ENCODE measurements at places on chromosomes 5 and 9.

DNA sequence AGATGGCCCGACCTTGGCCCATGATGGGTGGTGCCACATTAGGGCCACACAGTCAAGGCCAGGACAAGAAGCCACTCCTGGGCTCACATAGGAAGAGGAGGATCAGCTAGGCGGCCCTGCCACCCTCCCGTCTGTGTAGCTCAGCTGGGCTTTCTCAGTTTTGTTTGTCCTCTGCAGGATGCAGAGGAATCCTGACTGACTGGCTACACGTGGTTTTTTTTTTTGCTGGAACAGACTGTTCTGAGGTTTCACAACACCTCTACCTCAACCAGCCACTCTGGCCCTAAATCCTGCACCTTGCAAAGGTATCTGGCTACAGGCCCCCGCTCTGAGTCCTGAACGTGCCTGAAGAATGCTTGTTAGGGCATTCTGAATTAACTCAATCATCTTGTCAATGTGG lies 88.3 kb upstream of the MSX2 start:
- DNase-seq: no peak

DNA sequence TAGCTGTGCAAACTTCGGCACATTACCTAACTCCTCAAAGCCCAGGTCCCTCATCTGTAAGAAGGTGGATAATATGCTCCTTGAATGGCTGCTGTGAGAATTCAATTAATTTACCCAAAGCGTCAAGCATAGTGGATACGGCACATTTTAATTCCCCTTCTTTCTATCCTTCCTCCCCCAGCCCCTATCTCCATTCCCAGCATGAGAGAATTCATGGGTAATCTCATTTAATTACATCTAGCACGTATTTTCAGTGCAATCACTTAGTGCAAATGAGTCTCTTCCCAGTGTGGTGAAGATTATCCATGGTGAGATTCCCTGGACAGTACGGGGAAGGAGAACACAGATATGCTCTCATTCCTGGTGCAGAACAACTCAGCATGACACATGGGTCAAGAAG lies 145.6 kb downstream of the TRPM3 start:
- DNase-seq: no peak

DNA sequence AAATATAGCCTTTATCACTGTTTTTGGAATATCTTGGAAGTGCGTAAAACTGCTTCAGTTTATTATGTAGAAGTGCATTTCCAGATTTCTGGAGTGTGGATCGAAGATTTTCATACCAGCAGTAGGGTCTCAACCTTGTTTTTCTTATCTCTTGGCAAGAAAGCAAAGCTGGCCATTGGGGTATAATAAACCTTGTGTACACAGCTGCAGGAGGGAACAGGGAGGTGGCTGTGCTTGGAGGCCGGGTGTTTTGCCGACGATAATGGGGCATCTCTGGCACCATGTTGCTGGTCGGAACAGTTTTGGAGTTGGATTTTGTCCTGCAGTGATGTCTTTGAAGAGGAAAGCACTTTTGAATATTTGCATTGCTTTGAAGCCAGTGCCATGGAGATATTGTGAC lies 308.8 kb upstream of the DMRT1 start:
- DNase-seq: no peak

- DNase-seq: no peak
These were observed 82.3 kb downstream of the SLC38A9 start for GRCh38 chr5:55629815-55630214.

GRCh38 chr5:141680751-141681201 lies 1.3 kb downstream of the ARAP3 start:
- no peak for DNase-seq

- no peak for DNase-seq
These were observed 39.1 kb downstream of the SH3RF2 start for GRCh38 chr5:145975361-145976066.

DNA sequence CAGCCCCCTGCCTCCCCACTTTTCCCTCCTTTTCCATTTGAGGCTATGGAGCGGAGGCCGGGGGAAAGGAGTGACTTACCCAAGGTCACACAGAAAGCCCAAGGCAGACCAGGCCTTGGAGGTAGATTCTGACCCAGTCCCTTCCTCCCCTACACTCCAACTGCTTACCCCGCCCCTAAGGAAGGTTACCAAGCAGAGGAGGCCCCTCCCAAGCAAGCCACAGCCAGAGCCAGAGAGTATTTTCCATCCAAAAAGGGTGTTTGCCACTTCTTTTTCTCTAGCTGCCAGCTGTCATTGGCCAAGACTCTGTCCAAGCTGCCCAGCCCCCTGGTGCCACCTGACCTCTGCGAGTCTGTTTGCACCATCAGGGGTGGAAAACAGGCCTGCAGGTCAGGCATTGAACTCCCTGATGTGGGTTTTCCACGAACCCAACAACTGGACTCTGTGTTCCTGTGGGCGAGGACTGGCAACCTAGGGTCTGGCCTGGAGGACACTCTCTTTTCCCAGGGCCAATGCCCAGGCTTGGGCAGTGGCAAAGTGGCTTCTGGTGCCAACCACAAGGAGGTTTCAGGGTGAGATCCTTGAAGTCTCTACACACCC lies 6.3 kb upstream of the ASS1 start:
- DNase-seq: no peak

DNA sequence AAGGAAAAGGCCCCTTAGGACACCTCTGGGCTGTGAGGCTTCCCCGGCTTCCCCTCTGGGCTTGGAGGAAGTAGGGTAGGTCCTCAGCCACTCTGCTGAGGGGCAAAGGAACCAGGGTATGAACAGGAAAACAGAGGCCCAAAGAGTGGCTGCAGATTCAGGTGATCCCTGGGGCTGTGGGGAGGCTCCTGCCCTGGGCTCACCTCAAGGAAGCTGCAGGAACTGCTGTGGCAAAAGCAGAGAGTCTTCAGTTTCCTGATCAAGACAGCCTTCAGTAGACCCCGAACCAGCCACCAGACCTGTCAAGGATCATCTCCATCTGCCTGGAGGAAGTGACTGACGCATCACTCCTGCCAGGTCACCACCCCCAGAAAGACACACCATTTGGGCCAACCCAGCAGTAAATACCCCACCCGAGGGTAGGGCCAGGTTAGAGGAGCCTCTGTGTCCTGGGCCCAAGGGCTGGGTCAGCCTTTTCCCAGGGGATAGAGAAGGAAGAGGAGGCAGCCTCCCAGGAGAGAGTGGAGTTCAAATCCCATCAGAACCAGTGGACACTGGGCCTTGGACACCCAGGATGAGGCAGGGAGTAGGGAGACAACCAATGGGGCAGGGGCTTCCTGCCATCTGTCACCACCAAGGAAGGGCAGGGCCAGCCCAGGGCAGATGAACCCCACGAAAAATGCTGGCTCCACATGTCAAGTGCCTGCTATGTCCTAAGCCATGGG lies 5.8 kb upstream of the ST6GALNAC6 start:
- DNase-seq: no peak

DNA sequence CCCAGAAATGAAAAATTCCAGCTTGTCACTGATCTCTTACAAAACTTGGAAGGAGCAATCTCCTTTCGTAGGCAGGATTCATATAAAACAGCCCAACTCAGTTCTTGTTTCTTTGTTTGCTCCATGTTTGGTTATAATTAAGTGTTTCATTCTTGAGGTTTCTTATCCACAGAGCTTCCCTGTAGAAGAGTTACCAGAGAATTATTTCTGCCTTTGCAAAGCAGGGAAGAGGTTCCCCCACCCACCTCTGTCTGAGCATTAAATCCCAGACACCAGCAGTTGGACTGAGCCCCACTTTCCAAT lies 34.1 kb upstream of the RAI14 start:
- DNase-seq: no peak

DNA sequence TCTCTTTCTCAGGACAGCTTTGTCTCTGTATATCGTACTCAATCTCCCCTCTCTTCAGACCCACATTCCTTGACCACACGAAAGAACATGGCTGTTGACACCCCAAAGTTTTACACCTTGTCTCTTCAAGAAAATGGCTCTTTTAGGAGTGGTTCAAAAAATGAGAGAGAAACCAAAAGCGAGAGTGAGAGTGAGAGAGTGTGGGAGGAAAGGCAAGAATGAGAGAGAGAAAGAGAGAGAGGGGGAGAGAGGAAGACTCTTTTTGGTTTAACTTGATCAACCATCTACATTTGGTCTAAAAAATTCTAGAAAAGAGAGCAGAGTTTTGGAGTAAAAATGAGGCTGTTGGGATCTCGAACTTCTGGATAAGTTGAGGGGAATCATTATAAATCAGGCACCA lies 581.8 kb upstream of the WWC1 start:
- no peak for DNase-seq

DNA sequence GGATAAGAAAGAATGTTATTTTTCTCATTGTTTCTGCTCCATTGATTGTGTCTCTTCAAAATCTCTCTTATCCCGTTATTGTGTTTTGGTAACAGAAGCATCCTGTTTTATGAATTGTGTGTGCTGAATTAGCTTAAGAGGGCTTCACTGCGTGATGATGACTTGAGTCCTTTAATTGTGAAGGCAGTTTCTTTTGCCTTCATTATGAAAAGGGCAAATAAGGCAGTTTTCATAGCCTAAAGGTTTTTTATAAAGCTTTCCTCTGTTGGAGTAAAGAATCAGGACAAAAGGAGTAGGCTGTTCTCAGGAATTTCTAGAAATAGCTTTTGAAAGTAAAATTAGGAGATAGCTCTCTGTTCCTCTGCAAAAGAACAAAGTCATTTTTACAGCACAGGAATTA lies 169.8 kb downstream of the FOCAD start:
- no peak for DNase-seq

GRCh38 chr9:74920944-74921626 lies 31.6 kb downstream of the C9orf40 start:
- DNase-seq: no peak

DNA sequence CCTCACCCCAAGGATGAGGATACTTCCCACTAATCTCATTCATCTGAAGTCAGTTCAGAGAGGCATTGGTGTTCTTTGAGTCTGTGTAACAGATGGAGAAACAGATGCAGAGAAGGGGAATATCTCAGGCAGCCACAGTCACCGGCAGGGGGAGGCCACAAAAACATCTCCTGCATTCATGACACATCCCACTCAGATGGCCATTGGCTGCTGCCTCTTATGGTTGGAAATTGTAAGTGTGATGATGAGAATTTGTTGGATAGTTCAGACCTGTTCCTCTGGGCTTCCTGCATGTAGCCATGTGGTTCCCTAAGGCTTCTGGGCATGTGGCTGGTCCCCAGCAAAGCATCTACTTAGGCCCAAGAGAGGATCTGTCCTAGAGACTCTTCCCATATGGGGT lies 45.9 kb upstream of the GABRP start:
- no peak for DNase-seq

GRCh38 chr5:97231025-97231636 lies 48.1 kb upstream of the RIOK2 start:
- DNase-seq: no peak

DNA sequence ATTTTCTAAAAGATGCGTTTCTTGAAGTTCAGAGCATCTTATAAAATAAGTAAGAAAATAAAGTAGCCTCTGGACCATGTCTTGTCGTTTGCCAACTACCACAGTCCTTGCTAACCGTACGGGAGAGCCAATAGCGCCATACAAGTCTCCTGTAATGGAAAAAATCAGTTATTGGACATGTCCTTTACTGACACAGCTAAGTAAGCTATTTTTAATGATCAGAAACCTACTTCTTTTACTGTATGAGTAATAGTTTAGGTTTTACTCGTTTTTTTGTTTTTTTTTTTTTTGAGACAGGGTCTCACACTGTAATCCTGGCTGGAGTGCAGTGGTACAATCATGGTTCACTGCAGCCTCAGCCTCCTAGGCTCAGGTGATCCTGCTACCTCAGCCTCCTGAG lies 37.7 kb upstream of the RAPGEF6 start:
- DNase-seq: no peak

DNA sequence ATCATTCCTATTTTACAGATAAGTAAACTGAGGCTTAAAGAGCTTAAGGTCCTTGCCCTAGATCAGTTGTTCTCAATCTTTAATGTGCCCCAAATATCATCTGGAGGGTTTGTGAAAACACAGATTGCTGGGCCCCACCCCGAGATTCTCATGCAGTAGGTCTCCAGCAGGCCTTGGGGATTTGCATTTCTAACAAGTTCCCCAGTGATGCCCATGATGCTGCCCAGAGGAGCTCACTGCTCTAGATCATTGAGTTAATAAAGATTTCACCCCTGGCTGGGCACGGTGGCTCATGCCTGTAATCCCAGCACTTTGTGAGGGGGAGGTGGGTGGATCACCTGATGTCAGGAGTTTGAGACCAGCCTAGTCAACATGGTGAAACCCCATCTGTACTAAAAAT lies 42.8 kb upstream of the RAD23B start:
- no peak for DNase-seq

GRCh38 chr5:96476654-96477053 lies 43.6 kb upstream of the PCSK1 start:
- DNase-seq: no peak
